ENCODE measurements at places on chromosomes 13 and 19.

- no peak for DNase-seq
Measured at GRCh38 chr13:94556621-94557020, 39.3 kb downstream of the TGDS start.

DNA sequence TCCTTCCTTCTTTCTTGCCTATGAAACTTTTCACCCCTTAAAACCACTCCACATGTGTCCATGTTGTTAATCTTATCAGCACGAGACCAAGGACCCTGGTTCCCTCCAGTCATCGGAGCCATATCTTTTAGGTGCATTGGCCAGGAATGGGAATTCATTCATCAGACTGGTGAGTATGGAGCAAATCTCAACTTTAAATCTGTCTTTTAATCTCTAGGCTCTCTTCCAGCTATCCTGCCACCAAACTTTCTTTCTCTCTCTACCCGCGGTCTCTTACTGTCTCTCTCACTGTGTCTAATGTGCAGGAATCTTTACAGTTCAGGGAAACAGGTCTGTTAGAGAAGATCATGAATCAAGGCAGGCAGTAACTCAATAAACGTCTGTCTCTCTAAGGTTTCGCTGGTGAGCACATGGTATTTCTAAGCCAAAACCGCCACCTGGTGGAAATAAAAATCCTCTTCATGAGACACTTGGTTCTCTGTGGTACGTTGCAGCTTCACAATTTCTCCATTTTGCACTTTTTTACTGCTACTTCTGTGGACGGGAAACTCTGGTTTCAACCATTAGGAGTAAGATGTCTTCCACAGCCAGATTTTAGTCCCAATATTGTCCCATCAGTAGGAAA, 16.1 kb downstream of the LGALS16 start:
- DNase-seq = peak; percentile 37

- DNase-seq = peak; percentile 30
Measured at GRCh38 chr19:16628984-16629691, 1.1 kb upstream of the MED26 start.

DNA sequence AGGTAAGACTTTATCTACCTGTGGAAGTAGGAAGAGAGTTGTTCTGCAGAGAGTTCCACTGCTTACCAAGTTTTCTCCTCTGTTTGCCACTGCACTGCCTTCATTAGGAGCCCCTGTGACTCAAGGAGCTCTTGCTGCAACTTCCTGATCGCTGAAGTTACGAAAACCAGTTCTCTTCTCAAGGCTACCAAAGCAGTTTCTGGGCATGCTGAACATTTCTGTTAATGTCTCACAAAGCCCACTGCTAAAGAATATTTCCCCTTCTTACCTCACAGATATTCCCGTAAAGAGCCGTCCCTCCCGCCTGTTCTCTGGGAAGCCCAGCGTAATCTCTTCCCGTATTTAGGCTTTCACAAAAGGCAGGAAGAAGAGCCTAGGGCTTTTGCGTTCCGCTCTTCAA, 82.6 kb upstream of the OXGR1 start:
- no peak for DNase-seq

GRCh38 chr13:80171096-80171495, 169.8 kb downstream of the SPRY2 start:
- DNase-seq = no peak

DNA sequence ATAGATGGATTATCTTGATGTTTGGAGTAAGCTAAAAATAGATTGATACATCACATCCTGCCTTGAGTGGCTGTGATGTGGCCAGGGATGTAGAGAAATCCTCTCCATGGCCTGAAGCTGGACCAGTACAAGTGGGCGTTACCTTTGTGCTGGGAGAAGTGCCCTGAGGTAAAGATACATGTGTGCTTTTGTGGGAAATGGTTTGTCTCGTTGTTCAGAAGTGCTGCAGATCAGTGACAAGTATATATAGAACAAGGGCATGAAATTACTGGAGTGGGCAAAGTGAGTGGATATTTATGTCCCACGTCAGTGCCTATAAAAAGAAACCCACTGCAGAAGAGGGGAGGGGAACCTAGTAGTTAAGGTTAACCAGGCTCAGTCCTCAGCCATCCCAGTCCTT, 12.2 kb upstream of the ZNF304 start:
- DNase-seq = no peak

DNA sequence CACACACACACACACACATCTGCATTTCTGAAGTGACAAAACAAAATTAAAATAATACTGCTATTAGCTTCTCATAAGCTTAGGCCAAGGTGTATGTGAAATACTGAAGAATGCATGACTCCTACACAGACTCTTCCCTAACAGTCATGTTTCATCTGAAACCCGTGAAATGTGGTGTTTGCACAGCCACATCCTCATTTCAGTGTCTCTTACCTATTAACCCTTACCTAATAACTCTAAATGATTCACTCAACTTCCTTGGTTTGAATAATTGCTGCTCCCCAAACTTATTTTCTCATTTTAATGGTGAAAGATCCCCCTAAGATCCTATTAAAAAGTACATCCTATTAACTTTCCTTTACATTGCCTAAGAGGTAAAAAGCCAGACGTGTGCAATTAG, 117.6 kb downstream of the MIPEP start:
- no peak for DNase-seq

DNA sequence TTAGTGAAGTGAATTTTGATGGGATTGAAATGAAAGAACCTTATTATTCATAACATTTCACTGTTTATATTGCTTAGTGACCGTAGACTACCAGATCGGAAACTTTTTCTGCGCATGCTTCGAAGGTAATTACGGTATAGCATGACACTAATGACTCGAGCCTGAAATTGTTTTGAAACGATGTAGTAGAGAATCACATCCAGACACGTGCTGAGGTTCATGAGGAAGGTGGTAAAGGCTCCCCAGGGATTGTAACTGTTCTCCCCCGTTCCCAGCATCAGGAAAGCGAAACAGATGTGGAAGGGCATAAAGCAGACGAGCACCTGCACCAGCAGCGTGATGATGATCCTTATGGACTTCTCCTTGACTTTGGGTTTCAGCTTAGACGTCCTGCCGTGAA, 3.3 kb downstream of the GPR18 start:
- no peak for DNase-seq

DNA sequence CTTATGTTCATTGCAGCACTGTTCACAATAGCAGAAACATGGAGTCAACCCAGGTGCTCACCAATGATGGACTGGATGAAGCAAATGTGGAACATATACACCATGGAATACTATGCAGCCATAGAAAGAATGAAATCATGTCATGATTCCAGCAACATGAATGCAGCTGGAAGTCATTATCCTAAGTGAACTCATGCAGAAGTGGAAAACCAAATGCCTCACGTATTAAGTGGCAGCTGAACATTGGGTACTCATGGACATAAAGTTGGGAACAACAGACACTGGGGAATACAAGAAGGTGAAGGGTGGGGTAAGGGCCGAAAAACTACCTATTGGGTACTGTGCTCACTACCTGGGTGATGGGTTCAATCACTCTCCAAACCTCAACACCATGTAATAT, 915.9 kb downstream of the UQCRFS1 start:
- DNase-seq = no peak

DNA sequence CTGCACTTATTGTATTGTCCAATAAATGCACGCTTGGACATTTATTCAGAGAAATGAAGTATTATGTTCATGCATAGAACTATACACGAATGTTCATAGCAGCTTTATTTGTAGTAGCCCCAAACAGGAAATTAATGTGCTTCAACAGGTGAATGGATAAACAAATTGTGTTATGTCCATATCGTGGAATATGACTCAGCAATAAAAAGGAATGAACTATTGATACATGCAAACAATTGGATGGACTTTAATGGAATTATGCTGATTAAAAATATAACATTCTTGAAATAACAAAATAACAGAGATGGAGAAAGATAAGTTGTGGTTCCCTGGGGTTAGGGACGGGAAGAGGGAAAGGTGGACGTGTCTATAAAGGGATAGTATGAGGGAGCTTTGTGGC, 65.9 kb downstream of the GPC5 start:
- no peak for DNase-seq

- DNase-seq = peak; percentile 47
Measured at GRCh38 chr19:48836089-48837017, at the start of gene HSD17B14. Gene HSD17B14 (minus strand): TSS chr19:48836491. CDS start chr19:48836411, 80 bp downstream.

GRCh38 chr19:28509079-28509895, 703.7 kb downstream of the UQCRFS1 start:
- DNase-seq = no peak

- DNase-seq = no peak
Measured at GRCh38 chr19:43305642-43306041, 36.3 kb upstream of the PSG9 start.

DNA sequence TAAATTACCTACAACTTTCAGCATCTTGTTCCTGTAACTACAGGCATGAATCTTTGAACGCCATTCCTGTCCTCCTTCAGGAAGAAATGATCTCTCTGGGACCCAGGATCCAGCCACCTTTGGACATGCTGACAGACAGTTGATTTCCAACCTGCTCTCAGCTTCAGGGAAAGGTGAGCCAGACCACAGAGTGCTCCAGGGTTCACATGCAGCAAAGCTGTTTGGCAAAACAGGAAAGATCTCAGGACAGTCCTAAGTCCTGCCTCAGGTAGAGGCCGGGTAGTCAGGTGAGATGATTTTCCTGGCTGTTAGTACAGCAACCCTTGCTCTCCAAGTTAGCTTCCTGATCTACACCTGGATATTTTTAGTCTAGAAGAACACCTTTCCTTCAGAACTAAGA, 9.1 kb downstream of the SLC15A1 start:
- DNase-seq = no peak

DNA sequence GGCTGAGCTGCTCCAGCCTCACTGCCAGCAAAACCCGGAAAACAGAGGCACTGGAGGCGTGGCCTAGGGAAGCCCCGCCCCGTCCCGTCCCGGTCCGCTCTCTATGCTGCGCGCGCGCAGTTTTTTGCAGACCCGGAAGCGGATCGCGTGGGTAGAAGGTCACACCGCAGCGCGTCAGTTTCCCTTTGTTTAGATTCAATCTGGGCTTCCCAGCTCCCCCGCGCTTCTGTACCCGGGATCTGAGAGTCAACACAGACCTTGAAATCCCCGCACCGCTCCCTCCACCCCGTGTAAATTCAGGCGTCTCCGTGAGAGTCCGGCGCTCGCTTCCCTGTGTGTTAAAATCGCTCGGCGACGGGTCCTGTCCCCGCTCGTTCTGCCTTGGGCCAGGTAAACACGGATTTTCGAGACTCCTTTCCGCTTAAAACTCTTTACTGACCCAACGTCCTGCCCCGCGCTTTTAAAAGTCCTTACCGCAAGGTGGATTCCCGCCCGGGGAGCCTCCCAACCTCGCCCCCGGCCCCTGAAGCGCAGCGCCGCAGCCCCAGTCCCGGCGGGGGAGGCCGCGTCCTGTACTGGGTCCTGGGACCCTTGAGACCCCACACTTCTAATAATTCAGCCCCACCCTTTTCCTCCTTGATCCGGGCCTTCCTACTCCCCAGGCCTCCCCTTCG, at the start of gene ZNF610:
Gene ZNF610, plus strand, starts transcription at position 127 of the 674 bp plus-strand sequence. CDS start 12,930 bp downstream, outside the sequence.
- peak; percentile 91 for DNase-seq

DNA sequence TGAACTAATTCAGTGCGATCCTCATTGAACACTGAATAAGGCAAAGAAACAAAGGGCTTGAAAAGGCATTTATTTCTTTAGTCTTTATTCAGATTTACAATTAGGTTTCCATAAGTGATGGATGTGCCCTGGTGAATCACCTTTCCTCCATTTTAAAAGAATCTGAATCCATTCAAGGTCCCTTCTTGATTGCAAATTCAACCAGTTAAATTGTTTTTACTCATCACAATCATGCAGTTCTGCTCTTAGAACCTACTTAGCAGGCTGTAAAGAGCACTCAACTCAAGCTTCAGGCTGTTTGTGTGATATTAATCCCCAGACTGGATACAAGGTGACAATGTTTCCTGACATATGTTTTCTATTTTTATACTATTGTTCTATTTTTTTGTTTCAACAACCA, 321.0 kb downstream of the TBC1D4 start:
- no peak for DNase-seq
